Fibroblast of skin of right biceps (primary cell): ENCODE measurements at places on chromosomes 1 and 21.

GRCh38 chr1:26733982-26734381 lies 38.2 kb downstream of the ARID1A start:
- DNase-seq = peak; percentile 88

GRCh38 chr1:68233202-68233601 lies 879 bp upstream of the WLS start:
- DNase-seq = no peak

DNA sequence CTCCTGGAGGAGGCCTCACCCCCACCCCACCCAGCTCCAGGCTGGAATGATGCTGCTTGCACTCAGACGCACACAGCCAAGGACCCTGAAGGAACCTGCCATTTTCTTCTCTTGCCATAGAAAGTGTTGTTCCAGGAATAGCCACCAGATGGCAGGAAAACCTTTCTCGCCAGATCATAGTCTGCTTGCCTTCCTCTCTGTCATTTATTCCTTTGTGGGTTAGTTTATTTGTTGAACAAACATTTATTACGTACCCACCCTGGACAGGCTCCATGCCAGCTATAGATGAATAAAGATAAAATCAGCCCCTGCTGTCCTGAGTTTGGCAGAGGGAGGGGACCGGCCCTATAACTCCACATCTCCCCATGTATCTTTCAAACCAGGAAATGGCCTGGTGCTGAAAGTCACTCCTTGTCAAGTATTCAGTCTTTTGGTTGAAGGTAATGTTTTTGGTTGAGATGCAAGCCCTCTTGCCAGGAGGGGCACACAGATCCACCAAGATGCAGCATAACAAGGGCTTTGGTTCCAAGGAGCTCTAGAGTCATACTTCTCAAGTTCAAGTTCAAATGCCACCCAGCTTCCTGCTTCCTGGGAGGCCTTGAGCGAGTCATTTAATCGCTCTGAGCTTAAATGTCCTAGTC lies 7.0 kb upstream of the KCNC4 start:
- DNase-seq = peak; percentile 60

DNA sequence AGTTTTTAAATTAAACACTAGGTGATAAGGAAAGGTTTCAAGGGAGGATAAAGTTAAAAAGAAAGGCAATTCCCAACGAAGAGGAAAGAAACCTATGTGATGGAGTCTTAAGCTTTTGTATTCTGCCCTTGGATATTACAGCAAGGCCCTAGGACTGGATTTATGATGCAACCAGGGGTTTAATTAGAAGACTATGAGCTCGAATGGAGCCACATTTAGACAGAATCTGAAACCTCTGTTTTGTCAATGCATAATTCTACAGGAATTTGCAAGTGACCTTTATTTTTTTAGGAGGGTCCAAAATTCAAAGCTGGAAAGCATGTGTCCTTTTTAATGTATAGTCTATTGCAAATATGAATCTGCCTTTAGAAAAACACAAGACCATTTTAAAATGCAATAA lies 37.9 kb downstream of the TGFB2 start:
- peak; percentile 41 for DNase-seq

GRCh38 chr1:243792891-243793290 lies 57.2 kb downstream of the AKT3 start:
- no peak for DNase-seq

GRCh38 chr1:223710179-223711133 lies 1.9 kb upstream of the CAPN2 start:
- no peak for DNase-seq

- no peak for DNase-seq
Observed at GRCh38 chr1:210407887-210408252, 79.2 kb downstream of the HHAT start.

- no peak for DNase-seq
Observed at GRCh38 chr21:27569831-27570230, 602.9 kb upstream of the ADAMTS5 start.

DNA sequence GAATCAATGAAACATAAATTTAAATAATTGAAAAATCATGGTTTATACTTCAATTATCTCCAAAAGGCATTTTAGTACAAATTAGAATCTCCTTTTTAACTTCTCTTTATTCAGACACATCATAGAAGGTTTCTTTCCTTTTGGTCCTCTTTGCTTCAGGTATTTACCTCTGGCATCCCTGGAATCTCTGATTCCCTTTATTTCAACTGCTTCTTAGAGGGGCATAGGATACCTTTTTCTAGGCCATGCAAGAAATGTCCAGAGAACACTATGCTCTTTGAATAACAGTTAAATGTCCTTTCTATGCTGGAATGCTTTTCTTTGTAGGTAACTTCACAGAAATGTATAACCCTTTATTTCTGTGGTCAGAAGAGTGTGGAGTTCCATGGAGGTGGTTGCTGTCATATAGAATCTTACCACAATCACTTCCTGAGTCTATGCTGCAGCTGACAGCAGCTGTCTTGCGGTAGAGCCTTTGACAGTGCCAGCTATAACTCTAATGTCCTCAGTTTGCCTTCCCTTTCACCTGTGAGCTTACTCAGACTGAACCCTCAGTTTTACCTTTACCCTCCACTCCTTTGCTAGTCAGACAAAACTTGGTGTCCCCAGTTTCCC lies 8.6 kb downstream of the LAMC2 start:
- DNase-seq = peak; percentile 13

GRCh38 chr1:24896176-24896575 lies 33.9 kb downstream of the RUNX3 start:
- DNase-seq = no peak

DNA sequence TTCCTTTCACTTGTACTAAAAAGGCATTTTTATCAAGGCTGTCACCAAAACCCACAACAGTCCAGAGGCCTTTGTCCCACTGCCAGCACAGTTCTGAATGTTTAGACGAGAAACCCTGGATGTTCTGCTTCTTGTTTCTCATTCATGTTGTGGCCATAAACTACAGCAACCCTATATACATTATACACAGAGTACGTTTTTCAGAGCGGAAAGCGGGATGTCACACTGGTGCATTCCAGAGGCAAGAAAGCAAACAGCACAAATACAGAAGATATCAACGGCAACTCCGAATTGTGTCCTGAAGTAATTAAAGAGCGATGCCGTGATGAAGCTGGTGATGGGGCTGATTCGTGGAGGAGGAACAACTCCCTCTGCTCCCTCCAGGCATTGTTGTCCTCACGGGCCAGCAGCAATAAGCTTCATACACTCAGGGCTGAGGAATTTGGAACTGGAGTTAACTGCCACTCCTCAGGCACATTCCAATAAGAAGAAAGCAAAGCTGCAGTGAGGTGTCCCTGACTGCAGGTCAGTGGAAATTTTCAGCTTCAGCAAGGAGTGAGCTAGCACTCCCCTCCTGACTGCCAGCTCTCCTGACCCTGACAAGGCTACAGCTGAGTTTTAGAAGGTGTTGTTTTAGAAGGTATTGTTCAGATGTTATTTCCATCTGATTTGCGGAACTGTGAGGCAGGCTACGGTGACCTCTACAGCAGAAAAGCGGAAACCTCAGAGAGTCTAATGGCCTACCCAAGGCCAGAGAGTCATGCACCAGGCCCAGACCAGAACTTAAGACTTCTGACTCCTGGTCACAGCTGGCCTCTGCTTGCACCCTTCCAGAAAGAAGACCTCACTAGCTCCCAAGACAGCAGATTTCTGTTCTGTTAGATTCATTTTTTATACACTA lies 149.0 kb downstream of the TGFBR3 start:
- peak; percentile 94 for DNase-seq

- peak; percentile 78 for DNase-seq
Observed at GRCh38 chr21:28337315-28337714, 655.4 kb downstream of the LTN1 start.

- DNase-seq = peak; percentile 80
Observed at GRCh38 chr21:45154511-45155508, 80.4 kb downstream of the ADARB1 start.

GRCh38 chr1:180231506-180231921 lies 1.4 kb downstream of the LHX4 start:
- DNase-seq = peak; percentile 32

GRCh38 chr1:69570356-69570755 lies 2.6 kb downstream of the LRRC7 start:
- no peak for DNase-seq

- DNase-seq = peak; percentile 76
Observed at GRCh38 chr21:38434913-38435533, 63.3 kb downstream of the ERG start.

- DNase-seq = peak; percentile 94
Observed at GRCh38 chr1:115669002-115669673, 27.4 kb downstream of the VANGL1 start.

DNA sequence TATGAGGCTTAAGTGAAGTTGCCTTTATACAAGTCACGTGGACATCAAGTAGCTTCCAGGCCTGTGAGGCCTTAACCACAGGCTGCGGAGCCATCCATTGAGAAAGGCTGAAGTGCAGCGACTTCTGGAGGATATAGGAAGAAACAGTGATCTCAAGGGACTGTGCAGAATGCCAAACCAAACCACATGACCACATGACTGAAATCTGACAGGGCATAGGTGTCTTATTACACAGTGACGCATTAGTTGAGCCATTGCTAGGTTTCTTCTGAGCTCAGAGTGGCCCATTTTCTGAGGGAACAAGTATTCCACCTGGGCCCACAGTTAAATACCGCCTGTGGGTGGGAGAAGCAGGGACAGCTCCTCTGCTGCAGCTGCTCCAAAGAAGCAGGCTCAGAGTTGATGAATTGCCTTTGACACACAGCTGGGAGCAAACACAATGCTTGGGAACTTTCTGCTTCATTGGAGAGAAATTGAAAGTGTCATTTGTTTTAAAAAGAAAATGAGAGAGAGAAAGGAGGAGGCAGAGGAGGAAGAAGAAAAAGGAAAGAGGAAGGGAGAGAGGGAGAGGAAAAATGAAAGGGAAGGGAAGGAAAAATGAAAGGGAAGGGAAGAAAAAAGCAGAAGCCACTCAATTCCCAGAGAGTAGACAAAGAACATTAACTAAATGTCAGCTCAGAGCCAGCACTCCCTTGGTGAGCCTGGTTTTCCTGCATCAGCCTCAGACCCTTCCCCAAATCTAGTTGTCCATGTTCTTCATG lies 94.4 kb downstream of the COLGALT2 start:
- DNase-seq = peak; percentile 99

DNA sequence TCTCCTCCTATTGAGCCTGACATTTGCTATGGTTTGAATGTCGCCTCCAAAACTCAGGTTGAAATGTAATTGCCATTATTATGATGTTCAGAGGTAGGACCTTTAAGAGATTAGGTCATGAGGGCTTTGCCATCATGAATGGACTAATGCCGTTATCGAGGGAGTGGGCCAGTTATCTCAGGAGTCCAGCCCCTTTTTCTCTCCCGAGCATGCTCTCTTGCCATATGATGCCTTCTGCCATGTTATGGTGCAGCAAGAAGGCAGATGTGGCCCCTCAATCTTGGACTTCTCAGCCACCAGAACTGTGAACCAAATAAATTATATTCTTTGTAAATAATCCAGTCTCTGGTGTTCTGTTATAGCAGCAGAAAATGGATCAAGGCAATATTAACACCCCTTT lies 323.5 kb downstream of the RRAGC start:
- DNase-seq = no peak

- peak; percentile 18 for DNase-seq
Observed at GRCh38 chr1:218886101-218886871, 287.4 kb upstream of the LYPLAL1 start.

- DNase-seq = peak; percentile 72
Observed at GRCh38 chr1:172997941-172998361, 52.8 kb downstream of the TNFSF18 start.

DNA sequence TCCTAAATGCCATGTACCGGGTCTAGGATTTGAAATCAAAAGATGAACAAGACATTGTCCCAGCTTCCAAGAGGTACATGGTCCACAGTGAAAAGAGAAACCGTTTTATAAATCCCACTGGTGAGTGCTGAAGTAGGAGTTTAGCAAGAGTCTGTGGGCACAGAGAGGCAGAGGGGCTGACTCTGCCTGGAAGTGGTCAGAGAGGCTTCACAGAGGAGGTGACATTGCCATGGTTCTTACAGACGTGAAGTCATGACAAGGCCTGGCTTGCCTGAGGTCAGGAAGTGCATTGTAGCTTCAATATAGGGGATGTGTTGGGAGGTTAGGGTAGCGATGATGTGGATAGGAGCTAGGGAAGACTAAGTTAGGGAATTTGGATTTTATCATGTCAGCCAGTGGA lies 28.4 kb downstream of the MAPKAPK2 start:
- no peak for DNase-seq

DNA sequence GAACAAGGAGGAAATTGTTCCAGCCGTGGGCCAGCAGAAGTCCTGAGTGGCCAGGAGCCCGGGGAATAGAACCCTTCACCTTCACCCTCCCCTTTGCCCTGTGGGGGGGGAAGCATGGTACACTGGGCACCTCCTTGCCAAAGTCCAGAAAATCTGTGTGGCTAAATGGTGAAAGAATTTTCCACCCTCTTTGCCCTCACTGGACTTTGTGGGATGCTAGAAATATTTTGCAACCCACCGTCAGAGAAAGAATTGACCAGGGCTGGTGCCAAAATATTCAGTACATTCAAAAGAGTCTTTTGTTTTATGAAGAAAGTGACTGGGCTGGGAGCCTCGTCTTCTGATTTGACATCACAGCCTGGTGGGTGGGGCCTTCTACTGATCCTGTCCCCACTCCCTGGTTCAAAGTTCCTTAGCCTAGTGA lies 14.6 kb downstream of the NFASC start:
- peak; percentile 22 for DNase-seq
